ENCODE measurements at places on chromosomes 7 and 10.

- no peak for DNase-seq
These were observed 131.3 kb upstream of the KCTD7 start for GRCh38 chr7:66497346-66497745.

GRCh38 chr10:6532321-6532720 is 47.8 kb downstream of the PRKCQ start:
- DNase-seq: no peak

- DNase-seq: no peak
These were observed 17.5 kb downstream of the CFAP69 start for GRCh38 chr7:90262438-90262837.

DNA sequence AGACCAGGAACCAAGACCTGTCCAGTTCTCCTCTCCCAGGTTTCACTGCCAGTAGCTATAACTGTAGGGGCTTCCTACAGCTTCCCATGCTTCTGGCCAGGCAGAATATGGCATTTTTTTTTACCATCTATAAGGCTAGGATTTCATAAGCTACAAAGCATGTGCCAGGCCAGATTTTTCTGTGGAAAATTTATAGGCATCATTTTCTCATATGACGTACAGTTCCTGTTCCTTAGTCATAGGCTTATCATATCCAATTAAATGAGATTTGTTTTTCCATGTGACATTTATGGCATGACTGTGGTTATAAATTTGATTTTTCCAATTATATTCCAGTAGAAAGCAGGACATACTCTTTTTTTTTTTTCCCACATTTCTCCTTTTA is 208.6 kb upstream of the NPY start:
- no peak for DNase-seq

- no peak for DNase-seq
These were observed 55.1 kb downstream of the FAM53B start for GRCh38 chr10:124688889-124689670.

DNA sequence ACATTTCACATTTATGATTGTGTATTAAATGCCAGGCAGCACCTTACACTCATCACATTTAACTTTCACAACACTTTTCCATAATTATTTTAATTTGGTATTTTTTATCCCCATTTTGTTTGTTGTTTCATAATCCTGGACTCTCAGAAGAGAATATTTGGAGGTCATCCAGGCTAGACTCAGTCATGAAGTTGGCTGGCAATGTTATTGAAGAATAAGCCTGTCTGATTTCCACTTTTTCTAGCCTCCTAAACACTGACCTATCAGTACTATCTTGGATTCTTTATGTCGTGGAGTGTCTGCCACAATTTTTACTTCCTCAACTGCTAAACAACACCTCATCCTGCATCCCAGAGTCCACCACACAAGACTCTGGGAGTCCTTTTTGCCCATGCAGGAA is 372.3 kb upstream of the NRP1 start:
- DNase-seq: no peak

DNA sequence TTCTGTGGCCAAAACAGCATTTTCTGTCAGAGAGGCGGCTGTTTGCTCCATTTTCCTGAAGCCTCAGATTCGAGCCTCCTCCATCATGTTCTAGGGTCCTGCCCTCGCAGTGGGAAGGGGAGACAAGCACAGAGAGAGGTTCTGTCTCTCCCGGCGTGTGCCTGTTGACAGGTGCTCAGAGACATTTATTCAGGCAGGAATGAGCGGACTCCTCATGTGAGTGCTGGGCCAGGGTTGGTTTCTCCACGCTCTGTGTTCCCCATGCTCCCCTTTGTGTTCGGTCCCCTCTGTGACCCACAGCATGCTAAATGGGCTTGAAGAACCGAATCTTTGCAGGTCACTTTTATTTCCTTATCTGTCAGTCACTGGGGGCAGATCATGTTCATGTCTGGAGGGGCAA is 374.6 kb downstream of the GLRX3 start:
- DNase-seq: no peak
